ENCODE measurements at places on chromosomes 5 and 9.
A peak's percentile ranks its signal among the peaks of the same experiment; 100 is the strongest.

DNA sequence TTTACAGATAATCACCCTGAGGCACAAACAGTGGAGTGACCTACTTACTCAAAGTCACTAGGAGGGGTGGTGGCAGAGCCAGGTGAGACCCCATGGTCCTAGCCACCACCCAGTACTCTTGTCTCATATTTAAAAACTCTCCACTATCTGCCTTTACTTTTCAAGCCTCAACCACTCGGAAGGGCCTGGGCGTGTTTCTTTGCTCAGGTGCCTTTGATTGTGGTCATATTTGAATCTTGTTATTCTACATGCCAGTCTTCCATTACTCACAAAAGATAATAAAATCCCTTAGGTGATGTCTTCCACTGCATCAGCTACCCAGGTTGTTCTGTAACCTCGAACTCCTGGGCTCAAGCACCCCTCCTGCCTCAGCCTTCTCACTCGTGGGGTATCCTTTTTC, 20.7 kb upstream of the TRIM36 start:
- no peak for DNase-seq

GRCh38 chr5:88719434-88719833, 163.6 kb downstream of the MEF2C start:
- DNase-seq = no peak

DNA sequence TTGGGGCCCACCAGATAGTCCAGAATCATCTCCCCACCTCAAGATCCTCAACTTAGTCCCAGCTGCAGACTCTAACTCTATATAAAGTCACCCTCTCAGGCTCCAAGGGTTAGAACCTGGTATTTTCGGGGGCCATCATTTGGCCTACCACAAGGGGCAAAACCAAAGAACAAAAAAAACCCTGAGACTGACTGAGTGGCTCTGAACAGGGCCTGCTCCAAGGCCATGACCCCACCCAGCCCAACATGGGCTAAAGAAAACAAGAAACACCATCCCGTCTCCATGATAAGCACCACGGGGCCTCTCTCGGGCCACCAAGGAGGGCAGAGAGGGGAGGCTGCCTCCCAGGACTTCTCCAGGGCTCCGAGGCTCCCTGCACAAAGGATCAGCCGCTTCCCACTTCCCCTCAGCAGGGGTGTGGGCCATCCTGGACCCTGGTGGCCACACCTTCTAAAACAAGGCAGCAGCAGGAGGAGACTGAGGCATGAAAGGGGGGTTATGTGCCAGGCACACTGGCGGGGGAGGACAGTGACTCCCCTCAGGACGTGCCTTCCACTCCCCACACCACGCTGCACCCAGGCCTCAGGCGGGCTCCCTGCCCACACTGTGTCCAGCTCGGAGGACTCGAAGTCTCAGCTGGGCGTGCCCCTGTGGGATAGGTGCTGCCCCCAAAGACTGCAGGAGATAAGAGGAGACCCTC, 51.5 kb downstream of the SEMA4D start:
- no peak for DNase-seq

DNA sequence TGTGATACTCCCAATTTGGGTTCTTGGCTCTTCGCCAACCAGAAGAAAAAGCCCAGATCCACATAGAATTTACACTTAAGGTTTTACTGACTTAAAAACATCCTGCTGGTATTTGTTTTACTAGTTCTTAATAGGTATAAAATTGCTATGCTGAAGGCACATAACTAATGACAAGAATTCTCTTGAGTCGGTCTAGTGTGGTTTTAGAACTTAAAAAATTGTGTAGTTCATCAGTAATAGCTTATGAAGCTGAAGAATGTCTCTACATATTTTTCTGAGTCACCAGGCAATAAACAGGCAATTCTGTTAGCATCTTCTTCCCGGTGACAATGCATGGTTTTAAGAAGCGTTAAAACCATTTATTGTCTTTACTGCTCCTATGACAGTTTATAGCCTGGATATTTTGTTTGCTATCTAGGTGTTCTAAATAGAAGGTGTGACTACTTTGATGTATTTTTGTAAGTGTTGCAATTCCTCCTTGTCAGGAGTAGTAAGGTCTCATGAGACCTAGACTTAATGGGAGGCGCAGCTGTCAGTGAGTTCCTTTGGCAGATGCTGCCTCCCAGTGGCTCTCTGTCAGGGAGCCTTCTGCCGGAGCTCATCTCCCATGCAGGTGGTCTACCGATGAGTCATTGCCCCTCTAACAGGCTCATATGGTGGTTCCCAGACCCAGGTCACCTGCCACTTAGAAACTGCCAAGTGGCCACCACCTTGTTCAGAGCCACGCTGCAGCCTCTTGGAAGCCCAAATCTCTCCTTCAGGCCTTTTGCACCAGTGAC, 173.8 kb downstream of the MAST4 start:
- DNase-seq = peak; percentile 3

DNA sequence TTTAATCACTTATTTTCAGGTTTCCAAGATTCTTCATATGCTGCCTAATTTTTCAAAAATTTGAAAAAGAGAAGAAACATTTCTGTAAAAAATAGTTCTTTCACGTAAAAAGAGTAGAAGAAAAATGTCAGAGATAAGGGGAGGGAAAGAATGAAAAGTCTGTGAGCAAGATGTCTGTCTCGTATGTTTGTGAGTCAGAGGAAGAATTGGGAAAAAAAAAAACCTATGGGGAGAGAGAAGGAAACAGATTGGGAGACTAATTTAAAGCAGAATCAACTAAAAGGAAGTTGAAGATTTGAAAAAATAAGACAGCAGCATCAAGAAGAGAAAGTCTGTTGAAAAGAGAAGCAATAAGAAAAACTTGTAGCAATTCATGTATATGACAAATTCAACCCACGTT, 456.3 kb downstream of the HINT1 start:
- no peak for DNase-seq

DNA sequence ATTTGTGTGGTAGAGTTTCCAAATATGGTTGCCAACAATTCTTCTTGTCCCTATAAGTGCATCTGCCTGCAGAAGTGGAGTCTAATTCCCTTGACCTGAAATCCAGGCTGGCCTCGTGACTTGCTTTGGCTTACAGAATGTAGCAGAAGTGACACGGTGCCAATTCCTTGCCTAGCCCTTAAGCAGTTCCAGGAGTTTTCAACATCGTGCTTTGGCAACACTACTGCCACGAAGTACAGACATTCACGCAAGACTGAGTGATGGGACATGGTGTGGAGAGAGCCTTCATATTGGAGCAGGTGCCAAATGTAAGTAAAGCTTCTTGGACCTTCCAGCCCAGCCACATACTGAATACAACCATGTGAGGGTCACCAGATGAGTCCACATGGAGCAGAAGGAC, 92.9 kb upstream of the NEK6 start:
- DNase-seq = no peak

GRCh38 chr5:133891390-133891789, 77.0 kb downstream of the C5orf15 start:
- DNase-seq = no peak

- DNase-seq = no peak
Measured at GRCh38 chr5:65050140-65050539, 281.4 kb downstream of the CWC27 start.

DNA sequence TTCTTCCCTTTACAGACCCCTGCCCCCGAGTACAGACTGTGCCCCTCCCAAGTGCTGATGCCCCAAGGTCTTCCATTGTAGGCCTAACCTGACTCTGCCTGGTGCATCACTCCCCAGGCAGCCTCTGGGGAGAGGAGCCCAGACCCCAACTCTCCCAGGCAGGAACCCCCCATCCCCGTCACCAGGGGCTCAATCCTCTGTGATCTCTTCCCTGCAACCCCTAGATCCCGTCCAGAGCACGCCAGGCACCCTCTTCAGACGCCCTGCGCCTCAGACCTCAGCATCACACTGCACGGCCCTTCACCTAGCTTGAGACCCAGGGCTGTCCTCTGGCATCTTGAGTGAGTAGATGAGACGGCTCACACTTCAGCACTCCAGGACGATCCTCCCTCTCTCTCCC, 6.4 kb upstream of the EGR1 start:
- no peak for DNase-seq

DNA sequence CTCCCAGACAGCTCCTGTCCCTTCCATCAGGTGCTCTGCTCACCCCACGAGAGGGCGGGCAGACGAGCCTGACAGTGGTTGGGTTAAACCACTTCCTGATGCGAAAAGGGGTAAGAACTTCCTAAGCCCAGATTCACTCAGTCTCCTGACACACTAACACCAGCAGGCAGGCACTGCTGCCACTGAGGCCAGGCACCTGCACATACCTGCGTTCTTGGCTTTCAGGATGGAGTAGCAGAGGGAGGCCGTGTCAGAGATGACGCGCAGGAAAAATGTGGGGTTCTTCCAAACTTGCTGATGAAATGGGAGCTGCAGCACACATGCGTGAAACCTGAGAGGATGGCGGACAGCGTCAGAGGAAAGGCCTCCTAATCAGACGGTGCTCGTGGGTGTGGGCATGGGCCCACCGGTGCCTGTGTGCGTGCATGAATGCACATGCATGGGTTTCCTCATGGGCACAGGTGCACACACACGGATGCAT, 29.9 kb downstream of the SLC6A18 start:
- DNase-seq = peak; percentile 93

- no peak for DNase-seq
Measured at GRCh38 chr5:139121120-139121519, 77.0 kb downstream of the SIL1 start.

- DNase-seq = no peak
Measured at GRCh38 chr5:95866435-95867040, 44.0 kb upstream of the GLRX start.

DNA sequence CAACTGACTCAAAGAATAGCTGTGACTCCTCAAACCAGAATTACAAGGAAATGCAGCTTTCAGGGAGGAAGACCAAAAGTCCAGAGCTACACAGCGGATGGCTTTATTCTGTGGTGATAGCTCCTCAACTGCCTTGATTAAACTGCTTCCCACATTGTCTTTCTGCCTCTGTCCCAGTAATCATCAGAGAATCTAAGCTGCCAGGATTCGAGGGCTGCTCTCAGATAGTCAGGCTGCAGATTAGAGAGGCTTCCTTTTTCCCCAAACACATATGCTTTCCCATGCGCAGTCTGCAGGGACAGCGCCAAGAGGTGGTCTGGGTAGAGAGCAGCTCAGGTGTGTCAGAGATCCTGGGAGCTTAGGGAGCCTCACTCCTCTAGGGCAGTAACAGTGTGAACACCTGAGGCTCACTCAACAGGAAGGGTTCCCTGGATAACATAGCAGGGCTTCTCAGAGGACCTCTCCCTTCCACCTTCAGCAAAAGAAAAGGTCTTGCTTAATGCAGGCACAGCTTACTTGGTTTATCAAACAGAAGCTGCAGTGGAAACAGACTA, 439.9 kb upstream of the TLE4 start:
- no peak for DNase-seq

DNA sequence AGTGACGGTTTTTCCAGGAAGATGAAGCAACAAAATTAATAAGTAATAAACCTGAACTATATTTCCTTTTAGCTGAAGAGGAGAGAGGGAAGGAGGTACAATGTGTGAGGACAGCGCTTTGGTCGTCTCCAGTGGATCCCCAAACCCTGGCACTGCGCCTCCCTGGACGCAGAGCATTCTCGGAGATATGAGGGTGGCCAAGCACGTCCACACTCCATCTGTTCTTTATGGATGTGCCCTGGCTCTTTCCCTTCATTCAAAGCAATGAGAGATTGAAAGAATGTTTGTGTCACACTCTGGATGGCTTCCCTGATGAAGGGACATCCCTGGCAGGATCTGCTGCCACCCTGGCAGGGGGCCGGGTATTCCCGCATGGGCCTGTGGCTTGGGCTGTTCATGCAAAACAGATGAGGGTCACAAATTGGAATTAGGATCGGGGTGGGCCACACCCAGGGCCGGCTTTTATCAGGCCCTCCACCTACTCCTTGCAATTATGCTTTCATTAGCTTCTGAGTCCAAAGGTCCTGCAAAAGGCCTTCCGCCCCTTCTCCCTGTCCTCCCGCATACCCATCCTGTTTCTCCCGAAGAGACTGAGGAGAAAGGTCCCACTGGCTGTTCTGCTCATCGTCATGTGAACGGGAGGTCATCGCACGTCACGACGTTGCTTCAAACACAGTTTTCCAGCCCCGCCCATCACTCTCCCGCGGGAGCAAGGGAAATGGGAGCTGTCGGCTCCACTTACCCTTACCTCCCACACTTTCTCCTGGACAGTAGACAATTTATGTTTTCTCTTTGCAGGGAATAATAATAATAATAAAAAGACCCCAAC, 286.1 kb upstream of the IRX4 start:
- no peak for DNase-seq

- DNase-seq = no peak
Measured at GRCh38 chr5:142246258-142246657, 78.6 kb downstream of the SPRY4 start.

DNA sequence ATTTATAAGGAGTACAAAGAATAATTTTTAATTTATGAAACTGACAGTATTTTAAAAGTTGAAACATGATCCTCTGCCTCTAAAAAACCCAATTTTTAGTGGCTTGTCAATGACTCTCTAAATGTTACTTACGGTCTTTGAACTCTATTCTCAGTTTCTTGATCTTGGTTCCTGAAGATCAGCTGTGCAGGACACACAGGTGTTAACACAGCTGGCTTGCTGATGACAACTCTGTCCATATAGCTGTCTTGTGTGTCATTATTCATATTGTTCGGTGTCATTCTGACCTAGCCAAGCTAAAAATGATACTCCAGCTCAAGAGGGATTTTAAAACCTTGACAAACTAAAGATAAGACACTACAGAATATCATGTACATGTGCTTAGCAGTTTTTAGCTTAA, 314.5 kb downstream of the CCDC171 start:
- no peak for DNase-seq

DNA sequence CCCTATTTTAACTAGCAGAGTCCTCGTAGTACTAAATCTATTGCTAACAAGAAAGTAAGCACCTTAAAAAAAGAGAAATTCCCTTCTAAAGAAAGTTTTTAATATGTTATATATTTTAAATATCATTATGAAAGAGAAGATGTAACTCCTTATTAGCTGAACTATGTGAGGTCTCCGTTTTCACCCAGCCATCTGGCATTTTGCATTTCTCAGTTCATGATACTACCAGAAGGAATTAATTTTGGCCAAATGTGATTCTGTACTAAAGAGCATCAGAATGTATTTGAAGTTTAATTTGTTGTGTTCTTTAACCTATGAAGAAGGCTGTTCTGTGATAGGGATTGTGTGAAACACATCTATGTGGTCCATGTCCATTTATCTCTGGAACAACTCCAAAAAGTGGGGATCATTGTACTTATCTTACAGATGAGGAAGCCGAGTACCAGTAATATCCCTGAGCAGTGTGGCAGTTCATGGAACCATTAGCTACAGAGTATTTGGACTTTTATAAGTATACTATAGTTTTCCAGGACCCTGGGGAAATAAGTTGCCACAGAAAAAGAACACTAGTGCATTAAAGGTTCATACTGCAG, 29.8 kb downstream of the TNFAIP8 start:
- DNase-seq = no peak

GRCh38 chr5:61678966-61679365, 346.9 kb downstream of the ZSWIM6 start:
- DNase-seq = no peak

- peak; percentile 91 for DNase-seq
Measured at GRCh38 chr5:16067415-16067814, 112.2 kb downstream of the MARCHF11 start.

- no peak for DNase-seq
Measured at GRCh38 chr5:16983022-16983639, 47.0 kb upstream of the MYO10 start.
